ENCODE measurements at places on chromosomes 12 and 14. TPM values are rescaled to one million over a fixed set of nuclear protein-coding genes. Genes with fewer than 3 reads are reported as not detected.

TAS2R30 gene
- total RNA-seq: 2.0 TPM

PTGR2 gene
- total RNA-seq: 5.3 TPM

IFI27L2 gene
- total RNA-seq: 59.5 TPM

ACACB gene
- 0.88 TPM for total RNA-seq

GSC gene
- not detected for total RNA-seq

NFE2 gene
- not detected for total RNA-seq

IL26 gene
- not detected for total RNA-seq

PTCSC3 gene
- total RNA-seq: not detected

ACOT4 gene
- total RNA-seq: 1.9 TPM

GRCh38 chr12:64525461-64526160 is 73.7 kb downstream of the TBK1 start:
- no peak for DNase-seq

GRCh38 chr12:13630354-13630753 is 351.0 kb downstream of the GRIN2B start:
- no peak for DNase-seq

- no peak for DNase-seq
Measured at GRCh38 chr14:47257013-47257412, 418.4 kb downstream of the MDGA2 start.

- no peak for DNase-seq
Measured at GRCh38 chr14:61288720-61289119, 7.6 kb upstream of the TMEM30B start.

DNA sequence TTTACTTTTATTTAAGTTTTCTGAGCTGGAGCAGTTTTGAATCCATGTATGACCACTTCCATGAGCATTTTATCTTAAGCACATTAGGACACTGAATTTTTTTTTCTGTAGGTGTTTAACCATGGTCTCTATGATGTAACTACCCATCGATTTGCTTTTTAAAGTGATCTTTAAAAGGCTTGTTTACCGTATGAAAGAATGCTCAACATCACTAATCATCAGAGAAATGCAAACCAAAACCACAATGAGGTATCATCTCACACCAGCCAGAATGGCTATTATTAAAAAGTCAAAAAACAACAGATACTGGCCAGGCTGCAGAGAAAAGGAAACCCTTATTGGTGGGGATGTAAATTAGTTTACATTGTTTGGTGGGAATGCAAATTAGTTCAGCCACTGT is 23.0 kb downstream of the GLRX5 start:
- DNase-seq: no peak

DNA sequence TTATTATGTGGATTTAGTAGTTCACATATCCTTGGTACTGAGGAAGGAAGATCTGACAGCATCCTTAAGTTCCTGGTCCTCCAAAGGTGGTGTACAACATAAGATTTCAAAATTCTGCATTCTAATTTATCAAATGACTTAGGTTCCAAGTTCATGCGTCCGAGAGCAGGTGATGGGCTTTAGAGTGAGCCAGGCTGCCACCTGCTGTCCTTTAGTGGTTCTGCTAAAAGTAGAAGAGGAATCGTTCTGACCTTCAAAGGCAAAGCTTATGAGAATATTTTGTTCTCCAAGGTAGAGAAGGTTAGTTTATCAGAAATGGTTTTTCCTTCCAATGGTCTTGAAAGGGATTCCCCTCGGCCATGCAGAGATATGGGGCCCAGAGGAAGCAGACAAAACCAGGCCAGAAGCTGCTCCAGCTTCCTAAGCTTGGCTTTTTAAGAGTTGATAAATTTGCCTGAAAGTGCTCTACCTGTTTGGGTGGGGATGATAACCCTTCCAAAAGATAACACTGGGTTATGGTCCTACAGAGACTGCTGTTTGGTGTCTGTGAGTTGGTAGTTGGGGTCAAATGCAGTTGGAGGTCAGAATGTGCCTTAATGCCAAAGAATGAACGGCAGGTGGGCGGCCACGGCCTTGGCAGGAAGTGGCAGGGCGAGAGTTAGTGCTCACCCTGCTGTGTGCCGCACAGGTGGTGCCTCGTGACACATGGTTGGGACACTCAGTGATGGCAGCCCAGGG is 29.1 kb upstream of the LRTM2 start:
- peak; percentile 30 for DNase-seq

GRCh38 chr12:95626854-95627253 is 75.6 kb upstream of the USP44 start:
- DNase-seq: no peak

- no peak for DNase-seq
Measured at GRCh38 chr12:44357494-44357893, 518.6 kb downstream of the NELL2 start.

- DNase-seq: no peak
Measured at GRCh38 chr12:128612150-128612850, 211.5 kb downstream of the SLC15A4 start.

DNA sequence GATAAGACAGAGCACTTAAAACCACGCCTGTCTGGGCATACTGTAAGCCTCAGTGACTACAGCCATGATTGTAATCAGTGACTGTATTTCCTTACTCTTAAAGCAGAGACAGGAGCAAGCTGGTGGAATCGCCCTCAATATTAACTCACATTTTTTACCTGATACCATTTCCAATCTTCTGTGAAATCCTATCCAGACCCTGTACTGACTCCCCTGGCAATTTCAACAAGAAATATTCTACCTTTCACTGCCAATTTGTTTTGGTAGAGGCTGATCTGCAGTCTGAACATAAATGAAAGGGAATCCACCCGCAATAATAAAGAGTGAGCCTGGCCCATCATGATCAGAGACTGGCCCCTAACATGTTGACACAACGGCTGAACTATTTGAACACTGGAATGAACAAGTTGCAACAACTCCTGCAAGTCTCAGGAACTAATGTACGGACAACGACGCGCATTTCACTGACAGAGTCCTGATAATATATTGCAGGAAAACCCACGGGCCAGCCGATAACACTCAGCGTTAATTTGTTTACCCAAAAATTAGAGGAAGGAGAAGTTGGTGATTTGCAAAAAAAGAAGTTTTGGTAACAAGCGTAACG is 195.5 kb upstream of the BTG1 start:
- DNase-seq: no peak

DNA sequence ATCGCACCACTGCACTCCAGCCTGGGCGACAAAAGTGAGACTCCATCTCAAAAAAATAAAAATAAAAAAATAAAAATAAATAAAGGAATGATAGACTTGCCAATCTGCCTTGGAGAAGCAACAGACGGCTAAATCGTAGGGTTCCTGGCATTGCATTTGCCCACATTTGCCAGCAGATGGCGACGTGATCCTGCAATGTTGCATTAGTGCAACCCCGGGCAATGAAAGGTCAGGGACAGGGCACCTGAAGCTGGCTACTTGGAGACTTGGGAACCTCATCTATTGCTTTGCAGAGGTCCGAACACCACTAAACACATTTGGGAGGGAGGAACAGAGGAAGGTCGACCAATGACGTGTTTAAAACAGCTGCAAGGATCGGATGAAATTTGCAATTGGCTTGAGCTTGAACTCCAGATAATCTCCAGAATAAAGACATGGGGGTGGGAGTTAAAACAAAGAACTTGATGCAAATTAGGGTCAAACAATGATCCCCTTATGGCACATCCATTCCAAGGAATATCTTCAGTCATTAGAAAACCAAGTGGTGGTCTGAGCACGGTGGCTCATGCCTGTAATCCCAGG is 34.6 kb downstream of the SPRING1 start:
- peak; percentile 16 for DNase-seq

GRCh38 chr12:32522331-32523221 is 123.2 kb downstream of the FGD4 start:
- peak; percentile 9 for DNase-seq

DNA sequence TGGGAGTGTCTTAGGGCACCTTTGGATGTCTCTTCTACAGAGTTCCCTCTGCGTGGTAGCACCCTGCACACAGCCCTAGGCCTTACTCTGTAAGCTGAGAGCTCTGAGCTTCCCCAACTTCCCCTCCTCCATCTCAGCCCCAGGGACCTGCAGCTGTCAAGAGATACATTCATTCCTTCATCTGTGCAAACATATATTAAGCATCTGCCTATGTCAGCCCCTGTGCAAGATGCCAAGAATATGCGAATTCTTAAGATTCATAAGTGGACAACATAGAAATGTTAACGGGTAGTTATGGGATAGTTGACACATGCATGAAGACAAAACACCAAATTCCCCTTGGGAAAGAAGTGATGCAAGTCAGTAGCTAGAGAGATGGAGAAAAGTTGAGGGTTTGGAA is 190.8 kb downstream of the SLC41A2 start:
- DNase-seq: no peak

DNA sequence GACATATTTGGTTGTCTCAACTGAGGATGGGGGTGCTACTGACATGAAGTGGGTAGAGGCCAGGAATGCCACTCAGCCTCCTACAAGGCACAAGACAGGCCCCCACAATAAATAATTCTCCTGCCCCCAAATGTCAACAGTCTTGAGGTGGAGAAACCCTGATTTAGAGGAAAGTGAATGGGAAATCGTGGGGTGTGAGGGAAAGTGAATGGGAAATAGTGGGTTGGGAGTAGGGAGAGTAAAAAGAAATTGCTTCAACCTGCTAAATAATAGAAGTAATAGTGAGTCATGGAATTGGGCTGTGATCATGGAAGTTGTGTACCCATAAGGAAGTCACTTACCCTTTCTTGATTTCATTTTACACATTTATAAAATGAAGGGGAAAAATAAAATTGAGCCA is 16.7 kb upstream of the TMEM233 start:
- DNase-seq: no peak

- no peak for DNase-seq
Measured at GRCh38 chr14:67268426-67269150, 27.4 kb downstream of the PALS1 start.

DNA sequence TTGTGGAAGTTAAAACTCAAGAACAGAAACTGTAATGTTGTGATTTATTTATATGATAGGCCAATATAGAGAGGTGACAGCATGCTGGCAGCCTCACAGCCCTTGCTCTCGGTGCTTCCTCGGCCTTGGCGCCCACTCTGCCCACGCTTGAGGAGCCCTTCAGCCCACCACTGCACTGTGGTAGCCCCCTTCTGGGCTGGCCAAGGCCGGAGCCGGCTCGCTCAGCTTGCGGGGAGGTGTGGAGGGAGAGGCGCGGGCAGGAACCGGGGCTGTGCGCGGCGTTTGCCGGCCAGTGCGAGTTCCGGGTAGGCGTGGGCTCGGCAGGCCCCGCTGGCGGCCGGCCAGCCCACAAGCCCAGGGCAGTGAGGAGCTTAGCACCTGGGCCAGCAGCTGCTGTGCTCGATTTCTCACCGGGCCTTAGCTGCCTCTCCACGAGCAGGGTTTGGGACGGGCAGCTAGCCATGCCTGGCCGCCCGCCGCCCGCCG is 65.8 kb upstream of the SLC8A3 start:
- no peak for DNase-seq

GRCh38 chr14:32397861-32398640 is 69.0 kb downstream of the AKAP6 start:
- DNase-seq: no peak

DNA sequence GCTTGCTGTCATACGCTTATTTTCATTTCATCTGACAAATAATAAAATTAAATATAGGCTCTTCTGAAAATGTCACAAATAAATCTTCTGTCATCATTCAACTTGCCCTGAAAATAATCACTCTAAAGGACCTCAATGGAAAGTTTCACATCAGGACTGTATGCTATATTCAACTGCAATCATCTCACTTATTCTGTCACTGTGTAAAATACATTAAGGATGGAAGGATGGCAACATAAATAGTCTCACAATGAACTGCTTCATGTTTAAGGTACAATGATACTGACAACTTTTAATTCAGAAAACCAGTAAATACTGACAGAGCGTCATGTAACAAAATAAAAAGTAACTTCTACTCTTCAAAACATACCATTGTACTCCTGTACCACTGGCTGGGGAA is 82.1 kb downstream of the CEP83 start:
- no peak for DNase-seq

DNA sequence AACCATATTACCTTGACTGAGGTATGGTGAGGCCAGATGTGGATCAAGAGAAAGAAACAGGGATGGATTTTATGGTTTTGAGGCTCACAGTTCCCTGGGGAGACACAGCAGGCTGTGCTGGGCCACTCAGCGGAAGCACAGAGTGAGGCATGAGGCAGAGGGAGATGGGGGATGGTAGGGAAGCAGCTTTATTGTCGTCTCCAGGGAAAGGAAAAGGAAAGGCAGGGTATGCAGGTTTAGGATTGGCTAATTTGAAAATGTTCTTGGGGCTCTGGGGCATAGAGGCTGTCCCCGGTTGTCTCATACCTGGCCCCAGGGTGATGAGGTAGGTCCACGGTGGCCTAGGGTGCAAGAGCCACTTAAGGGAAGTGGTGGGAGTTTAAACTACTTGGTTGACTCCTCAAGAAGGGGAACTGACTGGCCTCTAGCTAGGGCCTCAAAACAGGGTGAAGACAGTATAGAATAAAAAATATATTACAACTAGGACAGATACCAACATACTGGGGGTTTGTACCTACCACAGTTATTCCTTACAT is 322.8 kb downstream of the RGS6 start:
- no peak for DNase-seq

DNA sequence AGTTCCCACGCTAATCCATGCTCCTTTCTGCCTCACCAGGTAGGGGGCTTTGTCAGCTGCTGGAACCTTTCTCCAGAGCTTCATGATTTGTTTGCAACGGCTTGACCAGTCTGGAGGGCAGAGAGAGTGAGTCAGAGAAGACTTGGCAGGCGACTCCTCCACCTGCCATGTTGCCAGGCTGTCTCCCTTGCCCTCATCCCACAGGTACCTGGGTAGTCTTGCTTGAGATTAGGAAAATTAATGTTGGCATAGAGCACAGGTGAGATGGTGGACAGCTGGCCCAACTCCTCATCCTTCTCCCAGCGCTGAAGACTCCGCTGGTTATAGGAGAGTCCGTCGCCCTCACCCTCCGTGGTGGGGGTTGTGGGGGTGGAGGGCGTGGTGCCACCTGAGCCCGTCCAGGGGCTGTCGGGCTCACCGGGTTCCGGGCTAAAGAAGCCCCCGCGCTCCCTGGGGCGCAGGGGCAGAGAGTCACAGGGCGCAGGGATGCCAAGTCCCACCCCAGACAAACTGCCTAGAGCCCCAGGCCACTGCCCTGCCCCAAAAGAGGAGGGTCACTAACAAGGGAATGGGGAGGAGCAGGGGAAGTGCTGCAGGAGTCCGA is 18.6 kb downstream of the KMT2D start:
- no peak for DNase-seq

- DNase-seq: no peak
Measured at GRCh38 chr12:52271158-52271557, 3.3 kb upstream of the KRT86 start.

DNA sequence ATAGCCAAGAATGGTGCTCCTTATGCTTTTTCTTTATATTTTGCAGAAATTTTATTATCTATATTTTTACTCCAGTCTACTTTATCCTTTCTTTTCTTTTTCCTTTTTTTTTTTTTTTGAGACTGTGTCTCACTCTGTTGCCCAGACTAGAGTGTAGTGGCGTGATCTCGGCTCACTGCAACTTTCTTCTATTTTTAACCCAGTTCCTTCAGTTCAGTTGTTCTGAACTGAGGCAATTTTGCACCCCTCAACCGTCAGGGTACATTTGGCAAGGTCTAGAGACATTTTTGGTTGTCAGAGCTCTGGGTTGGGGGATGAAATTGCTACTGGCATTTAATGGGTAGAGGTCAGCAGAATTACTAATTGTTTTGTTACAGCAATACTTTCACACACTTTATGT is 75.7 kb downstream of the DIP2B start:
- no peak for DNase-seq
